Endothelial cell (in vitro differentiated cells): ENCODE measurements at places on chromosomes 5 and 9.

- no peak for DNase-seq
Observed at GRCh38 chr5:139688751-139689372, 40.7 kb downstream of the CXXC5 start.

- DNase-seq = no peak
Observed at GRCh38 chr9:76798527-76798926, 34.3 kb downstream of the PCA3 start.

DNA sequence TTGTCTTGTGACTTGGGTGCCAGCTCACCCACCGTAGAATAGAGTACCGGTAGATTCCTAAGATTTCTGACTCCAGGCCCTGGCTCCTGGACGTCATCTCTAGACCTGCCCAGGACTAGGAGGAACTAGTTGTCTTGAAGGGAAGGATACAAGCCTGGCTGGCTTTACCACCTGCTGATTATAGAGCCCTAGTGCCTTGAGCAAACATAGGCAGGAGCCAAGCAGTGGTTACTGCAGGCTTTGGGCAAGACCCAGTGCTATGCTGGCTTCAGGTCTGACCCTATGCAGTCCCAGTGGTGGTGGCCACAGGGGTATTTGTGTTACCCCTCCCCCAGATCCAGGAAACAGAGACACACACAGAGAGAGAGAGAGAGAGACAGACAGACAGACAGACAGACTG is 606.2 kb downstream of the PDE4D start:
- DNase-seq = no peak

DNA sequence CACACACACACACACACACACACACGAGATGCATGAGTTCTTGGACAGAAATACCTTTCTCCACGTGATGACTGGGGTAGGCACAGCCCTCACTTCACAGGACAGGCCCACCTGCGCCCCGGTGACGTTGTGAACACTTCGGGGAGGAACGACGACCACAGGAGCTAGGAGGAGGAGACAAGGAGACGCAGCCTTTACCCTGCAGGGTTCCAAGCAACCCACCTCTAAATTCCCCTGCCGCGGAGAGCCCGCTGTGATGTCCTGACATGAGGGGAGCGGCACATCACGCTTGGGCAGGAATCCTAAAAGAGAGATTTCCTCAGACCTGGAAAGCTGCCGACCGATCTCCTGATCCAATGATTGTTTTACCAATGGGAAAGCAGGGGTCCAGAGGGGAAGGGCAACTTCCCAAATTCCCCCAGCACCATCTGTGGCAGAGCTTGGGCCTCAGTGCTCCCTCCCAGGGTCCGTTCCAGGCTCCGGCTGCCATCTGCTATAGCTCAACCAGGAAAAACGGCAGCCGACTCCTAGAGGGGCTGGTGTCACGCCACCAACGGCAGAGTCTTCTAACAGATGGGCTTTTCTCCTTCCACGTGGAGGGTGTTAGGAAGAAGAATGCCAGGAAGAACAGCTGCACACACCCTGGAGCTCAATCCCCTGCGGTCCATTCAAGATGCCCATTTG is 10.1 kb downstream of the IGFBPL1 start:
- no peak for DNase-seq

DNA sequence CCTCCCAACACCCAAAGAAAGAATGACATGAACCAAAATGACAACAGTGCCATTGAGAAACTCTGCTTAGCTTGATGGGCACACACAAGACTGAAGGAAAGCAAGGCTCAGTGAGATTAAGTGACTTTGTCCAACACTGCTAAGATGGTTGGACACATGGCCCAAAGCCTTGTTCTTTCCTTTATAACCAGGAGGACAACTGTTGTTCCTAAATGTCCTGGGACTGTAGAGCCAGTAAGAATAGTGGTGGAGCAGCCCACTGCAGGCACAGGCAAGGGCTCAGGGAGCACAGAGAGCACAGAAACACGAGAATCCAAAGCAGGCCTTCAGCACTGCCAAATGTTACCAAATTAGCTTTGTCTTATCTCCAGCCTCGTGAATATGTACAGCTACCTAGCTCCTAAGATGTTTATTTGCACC is 3.9 kb downstream of the ACTL7A start:
- no peak for DNase-seq

- no peak for DNase-seq
Observed at GRCh38 chr5:132877938-132878337, 4.5 kb downstream of the LEAP2 start.

DNA sequence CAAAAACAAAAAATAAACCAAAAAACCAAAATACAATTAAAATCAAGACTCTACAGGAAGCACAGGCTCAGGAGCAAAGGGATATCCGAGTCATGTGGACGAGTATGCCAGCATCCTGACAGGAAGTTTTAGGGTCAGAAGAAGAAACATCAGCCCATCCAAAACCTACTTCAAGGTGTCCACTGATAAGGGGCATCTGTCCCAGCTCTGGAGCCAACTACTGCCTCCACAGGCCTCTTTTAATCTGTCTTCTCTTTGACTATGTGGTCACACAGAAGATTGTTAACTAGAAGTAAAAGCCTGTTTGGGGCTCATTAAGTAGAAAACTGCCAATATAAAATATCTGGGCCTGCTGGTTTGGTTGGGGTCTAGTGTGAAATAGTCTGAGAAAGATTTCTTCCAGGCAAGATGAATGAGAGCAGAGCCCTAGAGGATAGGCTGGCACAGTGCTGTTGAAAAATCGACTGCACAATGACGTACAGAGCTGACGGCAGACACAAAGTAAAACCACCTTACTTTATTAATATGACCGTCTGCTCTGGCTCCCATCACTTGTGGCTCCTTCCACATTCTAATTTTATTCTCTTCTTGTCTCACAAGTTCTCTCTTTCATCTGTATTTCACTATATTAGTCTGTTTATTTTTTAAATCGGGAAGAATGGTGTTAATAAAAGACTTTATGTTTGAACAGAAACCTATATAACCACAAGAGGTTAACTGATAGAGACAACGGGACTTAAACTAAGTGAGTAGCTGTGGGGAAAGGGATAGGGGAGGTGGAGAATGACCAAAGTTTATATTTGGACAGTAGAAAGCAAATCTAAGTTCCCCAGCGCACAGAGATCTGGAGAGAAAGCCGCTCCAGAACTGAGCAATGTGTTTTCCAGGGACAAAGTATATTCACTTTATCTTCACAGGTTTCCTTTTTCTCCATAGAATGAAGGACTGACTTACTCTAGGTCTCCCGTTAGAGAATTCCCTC is 22.9 kb upstream of the MSH3 start:
- DNase-seq = no peak

GRCh38 chr5:77599679-77600078 is 38.8 kb downstream of the OTP start:
- no peak for DNase-seq

- peak; percentile 22 for DNase-seq
Observed at GRCh38 chr5:159050316-159051143, 49.2 kb downstream of the EBF1 start.

DNA sequence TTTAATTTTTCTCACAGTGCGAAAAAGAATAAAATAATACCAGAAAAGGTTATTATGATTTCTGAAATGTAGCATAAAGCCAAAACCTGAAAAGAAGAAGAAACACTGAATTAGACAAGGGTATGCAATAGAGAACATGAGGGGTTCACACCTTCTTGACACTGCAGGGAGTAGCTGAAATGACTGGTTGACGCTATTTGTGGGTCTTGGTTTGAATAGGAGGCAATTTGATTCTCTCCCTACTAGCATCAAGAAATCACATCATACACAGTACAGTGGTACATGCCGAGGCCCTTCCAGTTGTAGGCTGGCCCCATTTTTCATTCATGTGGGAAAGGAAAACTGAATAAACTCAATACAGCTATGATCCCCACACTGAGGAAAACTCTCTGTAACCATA is 68.6 kb downstream of the NR3C1 start:
- DNase-seq = no peak

DNA sequence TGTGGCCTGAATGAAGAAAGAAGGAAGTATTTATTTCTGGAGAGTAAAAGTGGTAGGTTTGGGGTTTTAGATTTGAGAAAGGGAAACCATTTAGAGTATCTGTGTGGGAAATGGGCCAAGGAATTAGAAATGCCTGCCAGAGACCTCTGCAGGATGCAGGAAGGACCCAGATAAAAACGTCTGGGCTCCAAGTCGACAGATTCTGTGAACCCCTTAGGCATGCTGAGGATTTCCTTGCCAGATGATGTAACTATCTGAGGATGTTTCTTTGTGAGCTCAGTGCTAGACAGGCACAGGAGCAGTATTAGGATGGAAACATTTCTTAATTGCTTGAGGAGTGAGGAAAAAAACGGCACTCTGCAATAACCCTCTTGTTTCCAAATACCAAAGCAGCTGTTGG is 251.8 kb upstream of the DMRT1 start:
- no peak for DNase-seq

GRCh38 chr9:82961504-82962125 is 101.3 kb downstream of the RASEF start:
- DNase-seq = peak; percentile 84

- no peak for DNase-seq
Observed at GRCh38 chr9:78463750-78464149, 166.8 kb downstream of the PSAT1 start.

GRCh38 chr9:109156708-109157107 is 10.3 kb downstream of the FRRS1L start:
- no peak for DNase-seq

GRCh38 chr5:96957254-96958049 is 21.6 kb downstream of the LNPEP start:
- no peak for DNase-seq

- no peak for DNase-seq
Observed at GRCh38 chr5:2755681-2756171, 4.2 kb upstream of the IRX2 start.

GRCh38 chr5:142358121-142358520 is 33.3 kb upstream of the SPRY4 start:
- no peak for DNase-seq

DNA sequence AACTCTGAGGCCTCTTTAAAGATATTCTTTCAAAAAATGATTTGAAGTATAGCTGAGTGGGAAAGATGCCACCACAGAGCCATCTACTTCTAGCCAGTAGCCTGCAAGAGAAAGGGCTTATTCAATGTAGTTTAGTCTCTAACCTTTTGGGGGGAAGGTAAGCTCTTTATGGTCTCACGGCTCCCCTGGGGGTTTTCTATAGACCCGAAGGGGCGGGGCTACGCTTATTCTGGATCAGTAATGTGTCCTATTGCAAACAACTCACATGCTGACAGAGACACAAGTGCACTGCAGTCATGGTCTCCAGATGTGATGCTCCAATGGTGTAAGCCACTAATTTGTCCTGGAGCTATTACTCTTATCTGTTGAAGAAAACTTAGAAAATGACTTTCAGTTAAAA is 53.4 kb upstream of the RPS23 start:
- DNase-seq = no peak

- no peak for DNase-seq
Observed at GRCh38 chr5:138115254-138115653, 24.0 kb downstream of the NME5 start.

DNA sequence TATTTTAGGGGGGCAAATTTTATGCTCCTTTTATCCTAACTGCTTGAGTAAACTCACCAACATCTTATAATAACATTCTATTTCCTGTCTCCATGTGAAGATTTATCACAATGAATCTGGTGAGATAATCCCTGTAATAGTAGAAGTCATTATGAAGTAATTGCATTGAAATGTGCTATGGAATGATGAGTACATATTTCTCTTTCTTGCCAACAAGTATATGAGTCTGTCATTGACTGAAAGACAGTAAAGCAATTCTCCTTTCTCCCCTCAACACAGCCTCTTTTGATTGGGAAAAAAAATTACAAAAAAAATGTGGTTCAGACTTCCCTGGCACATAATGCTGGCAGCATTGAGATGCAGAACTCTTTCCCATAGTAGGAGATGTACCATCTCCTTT is 459.2 kb upstream of the RGMB start:
- no peak for DNase-seq

DNA sequence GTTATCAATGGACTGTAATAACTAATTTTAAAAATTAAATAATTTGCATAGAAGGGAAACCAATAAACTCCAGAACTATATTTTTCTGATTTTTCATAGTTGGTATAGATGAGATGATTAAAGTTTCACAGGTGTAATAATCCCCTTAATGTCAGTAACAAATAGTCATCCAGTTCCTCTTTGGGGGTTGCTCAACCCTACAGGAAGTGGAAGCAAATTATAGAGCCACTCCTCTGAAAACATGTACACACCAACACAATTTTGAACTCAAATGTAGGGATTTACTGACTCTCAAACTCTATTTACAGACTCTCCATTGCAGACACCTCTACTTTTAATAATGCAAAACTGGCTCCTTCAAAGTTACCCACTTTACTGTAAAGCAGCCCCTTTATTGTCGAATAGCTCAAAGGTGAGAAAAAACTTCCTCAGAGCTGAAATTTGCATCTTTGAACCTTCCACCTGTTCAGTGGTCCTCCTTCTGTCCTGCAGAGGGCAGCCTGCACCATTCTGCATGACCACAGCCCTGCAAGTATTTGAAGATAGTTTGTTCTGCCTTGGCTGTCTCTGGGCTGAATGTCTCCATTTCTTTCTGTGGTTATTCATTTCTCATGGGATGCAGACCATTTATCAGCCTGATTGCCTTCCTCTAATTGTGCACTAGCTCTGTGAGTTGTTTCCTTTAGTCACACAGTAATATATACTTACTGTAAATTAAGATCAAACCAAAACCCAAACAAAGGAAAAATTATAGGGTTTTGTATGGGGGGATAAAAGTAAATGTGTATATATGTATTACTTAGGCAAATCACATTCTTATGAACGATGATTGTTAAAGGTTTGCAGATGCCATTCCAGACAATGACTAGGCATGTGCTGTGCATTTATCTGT is 383.2 kb upstream of the SGCD start:
- DNase-seq = peak; percentile 53

DNA sequence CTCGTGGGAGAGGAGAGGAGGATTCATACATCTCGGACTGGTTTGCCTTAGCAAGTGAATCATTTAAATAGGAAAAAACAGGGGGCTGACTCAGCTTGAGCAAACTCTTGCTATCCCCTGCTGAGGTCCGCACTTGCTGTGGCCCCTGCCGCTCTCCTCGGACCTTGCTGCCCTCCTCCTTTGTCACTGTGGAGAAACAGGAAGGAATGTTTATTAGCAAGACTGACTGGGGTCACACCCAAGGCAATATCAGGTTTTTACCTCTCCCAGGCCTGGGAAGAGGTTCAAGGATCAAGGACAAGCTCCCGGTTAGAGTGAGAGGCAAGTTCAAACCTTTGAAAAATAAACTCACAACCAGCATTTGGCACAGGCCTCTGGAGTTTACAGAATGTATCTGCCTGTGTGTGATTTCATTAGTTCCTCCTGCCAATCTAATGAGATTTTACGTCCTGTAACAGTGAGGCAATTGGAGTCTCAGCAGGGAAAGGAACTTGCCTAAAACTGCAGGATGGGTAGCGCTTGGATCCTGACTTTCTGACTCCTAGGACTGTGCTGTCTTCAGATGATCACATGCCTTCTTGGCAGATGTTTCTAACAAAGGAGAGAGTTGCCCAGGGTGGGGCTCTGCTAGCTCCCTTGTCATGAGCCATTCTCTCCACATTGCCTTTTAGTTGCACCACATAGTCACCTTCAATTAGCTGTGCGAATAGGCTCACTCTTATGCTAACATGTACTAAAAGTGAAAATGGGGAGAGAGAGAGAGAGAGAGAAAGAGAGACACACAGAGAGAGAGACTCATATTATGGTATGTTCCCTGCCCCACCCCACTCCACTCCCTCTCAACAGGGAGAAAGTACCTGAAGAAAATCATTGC is 108.6 kb upstream of the CDKN2B start:
- no peak for DNase-seq
